ENCODE measurements at places on chromosomes 1 and 21. TPM values are rescaled to one million over a fixed set of nuclear protein-coding genes. Genes with fewer than 3 reads are reported as not detected.

- H3K27ac ChIP-seq, result no peak overlapping the region
- H3K4me1 ChIP-seq, result no peaks in the 10 kb centered on the region
- no peak overlapping the region for H3K4me3 ChIP-seq
- H3K36me3 ChIP-seq, result no peaks in the 10 kb centered on the region
- no peaks in the 10 kb centered on the region for H3K27me3 ChIP-seq
Observed at GRCh38 chr1:111909030-111909429, 80.4 kb downstream of the KCND3 start.

DNA sequence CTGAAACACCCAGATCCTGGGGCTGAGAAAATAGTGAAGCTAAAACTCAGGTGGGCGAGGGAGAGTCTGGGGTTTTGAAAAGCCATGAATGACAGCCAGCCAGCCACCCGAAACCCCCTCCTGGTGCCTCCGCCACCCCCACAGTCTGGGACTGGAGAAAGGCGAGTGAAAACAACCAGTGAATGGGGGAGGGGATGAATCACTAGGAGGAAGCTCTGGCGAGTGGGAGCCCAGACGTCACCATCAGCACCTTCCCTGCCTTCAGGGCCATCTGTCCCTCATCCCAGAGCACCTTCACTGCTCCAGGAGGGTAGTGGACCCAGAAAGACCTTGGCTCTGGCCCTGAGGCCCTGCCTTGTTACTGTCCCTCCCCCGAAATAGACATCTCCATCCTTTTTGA is 9.2 kb downstream of the RORC start:
- no peak for DNase-seq
- H3K27ac ChIP-seq, result no peak overlapping the region
- H3K4me3 ChIP-seq, result no peak overlapping the region

The TGFB2 gene
- total RNA-seq, result 1.2 TPM

GRCh38 chr21:40684726-40685125 is 162.2 kb downstream of the DSCAM start:
- no peak overlapping the region for H3K4me3 ChIP-seq
- no peak for DNase-seq
- no peak overlapping the region for H3K27ac ChIP-seq
- no peaks in the 10 kb centered on the region for H3K27me3 ChIP-seq

The C1orf56 gene
- total RNA-seq, result 6.4 TPM

The RNF207 gene
- total RNA-seq, result 69.4 TPM
